WTC11 (cell line): ENCODE measurements at places on chromosomes 2 and 18. TPM values are rescaled to one million over a fixed set of nuclear protein-coding genes. Genes with fewer than 3 reads are reported as not detected.

- DNase-seq, result no peak
Measured at GRCh38 chr2:118813601-118814339, 33.7 kb downstream of the EN1 start.

- DNase-seq, result no peak
Measured at GRCh38 chr2:205129531-205129930, 552.8 kb upstream of the NRP2 start.

The YIPF4 gene
- total RNA-seq, result 23.0 to 24.8 TPM (median 24.5 TPM) in 3 replicates

DNA sequence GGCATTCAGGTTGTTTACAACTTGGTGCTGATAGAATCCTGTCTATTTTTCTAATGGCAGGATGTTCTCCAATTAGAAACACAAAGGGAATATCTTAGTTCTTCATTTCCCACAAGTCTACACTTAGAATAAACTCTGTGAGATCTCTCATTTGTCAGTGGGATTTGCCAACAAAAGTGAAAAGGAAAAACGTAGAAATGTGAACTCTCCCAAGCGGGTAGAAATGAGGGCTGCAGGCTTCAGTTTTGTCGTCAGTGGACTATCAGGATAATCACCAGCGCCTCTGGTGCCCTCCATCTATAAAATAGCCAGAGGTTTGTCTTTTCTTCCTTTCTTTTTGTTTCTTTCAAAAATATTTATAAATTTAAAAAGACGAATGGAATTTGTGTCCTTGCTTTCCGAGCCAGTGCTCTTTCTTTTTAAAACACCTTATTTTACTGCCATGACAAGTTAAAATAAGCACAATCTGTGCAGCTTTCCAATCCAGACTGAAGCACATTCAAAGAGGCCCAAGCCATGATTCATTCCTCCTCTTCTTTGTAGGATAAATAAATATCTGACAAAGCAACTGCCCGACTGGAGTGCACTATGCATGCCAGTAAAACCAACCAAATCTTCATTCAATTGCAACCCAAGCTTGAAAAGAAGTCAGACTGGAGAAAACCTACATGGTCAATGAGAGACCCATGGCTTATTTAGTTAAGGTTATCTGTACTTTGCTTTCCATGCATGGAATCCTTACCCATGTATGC, 185.8 kb downstream of the ANKRD44 start:
- no peak for DNase-seq

- DNase-seq, result no peak
Measured at GRCh38 chr2:142893241-142893640, 15.8 kb downstream of the KYNU start.

GRCh38 chr2:206343816-206344215, 69.4 kb downstream of the ZDBF2 start:
- DNase-seq, result no peak

DNA sequence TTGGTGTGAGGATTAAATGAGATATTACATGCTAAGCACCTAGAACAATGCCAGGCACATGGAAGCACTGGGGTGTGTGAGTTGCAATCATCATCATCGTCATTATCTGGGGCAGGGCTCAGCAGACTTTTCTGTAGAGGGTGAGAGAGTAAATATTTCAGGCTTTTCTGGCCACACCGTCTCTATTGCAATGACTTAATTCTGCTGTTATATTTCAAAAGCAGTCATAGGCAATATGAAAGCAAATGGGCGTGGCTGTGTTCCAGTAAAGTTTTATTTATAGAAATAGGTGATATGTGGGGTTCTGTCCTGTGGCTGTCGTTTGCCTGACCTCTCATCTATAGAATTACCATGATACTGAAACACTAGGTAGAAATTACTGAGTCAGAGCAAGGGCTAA, 60.6 kb downstream of the IL1R2 start:
- DNase-seq, result no peak

GRCh38 chr18:45103319-45104048, 422.8 kb downstream of the SETBP1 start:
- no peak for DNase-seq

DNA sequence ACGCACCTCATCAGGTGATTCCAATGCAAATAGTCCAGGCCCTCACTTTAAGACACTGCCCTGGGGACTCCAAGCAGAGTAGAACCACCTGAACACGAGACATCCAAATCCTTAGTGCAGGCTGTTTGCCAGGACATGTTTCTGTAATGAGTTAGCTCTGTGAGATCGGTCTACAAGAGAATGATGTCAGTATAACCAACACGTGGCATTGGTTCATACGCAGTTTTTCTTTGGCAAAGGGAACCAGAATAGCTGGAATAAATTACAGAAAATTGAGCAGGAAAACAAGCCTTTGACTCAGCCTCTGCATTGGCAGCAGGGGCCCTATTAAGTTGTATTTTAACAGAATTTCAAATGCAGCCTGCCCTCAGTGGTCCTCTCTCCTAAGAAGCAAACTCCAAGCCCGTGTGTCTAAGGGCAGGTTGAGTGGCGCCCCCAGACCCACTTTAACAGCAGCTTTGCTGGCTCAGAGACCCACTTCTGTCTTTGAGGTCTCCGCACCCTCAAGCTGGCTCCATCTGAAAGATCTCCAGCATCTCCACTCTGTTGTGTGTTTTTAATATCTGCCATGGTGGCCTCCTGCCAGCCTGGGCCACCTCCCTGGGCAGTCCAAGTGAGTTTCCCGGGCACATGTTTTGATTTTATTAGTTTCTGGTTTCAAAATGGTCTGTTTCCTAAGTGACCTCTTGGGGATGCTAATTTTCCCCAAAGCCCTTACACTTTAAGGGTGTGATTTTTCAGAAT, 61.3 kb downstream of the ALPK2 start:
- DNase-seq, result no peak

GRCh38 chr2:70778676-70779075, 10.7 kb upstream of the ADD2 start:
- no peak for DNase-seq
